Astrocyte (in vitro differentiated cells and primary cell): ENCODE measurements at places on chromosomes 5 and 9. TPM values are rescaled to one million over a fixed set of nuclear protein-coding genes. Genes with fewer than 3 reads are reported as not detected.
A peak's percentile ranks its signal among the peaks of the same experiment; 100 is the strongest.

- no peak overlapping the region for H3K27ac ChIP-seq
- H3K36me3 ChIP-seq, result no peaks in the 10 kb centered on the region
- no peak for DNase-seq
- H3K4me1 ChIP-seq, result no peaks in the 10 kb centered on the region
- H3K4me3 ChIP-seq, result no peak overlapping the region
These were observed 9.7 kb upstream of the LVRN start for GRCh38 chr5:115952588-115952987.

- no peaks in the 10 kb centered on the region for H3K36me3 ChIP-seq
- H3K4me3 ChIP-seq, result no peak overlapping the region
- H3K4me1 ChIP-seq, result no peaks in the 10 kb centered on the region
- no peak for DNase-seq
These were observed 9.8 kb upstream of the CYLC2 start for GRCh38 chr9:102985162-102985895.

DNA sequence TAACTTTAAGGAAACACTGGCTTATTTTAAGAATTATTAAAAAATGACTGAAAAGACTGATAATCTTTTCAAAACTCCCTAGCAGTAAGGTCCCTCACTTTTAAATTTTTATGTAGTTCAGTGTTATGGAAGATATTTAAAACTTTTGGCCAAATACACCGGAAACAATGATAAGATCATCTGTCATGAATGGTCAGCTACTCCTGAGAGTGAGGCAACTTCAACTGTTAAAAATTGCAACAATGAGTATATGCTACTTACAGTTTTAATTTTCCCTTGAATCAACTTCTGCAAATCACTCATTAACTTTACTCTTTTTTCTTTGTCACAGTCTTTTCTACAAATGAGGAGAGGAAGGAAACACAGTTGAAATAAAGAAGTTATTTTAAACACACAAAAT, 10.8 kb downstream of the PUM3 start:
- peaks cover 74% of the 10 kb centered on the region for H3K36me3 ChIP-seq
- DNase-seq, result no peak
- H3K27ac ChIP-seq, result no peak overlapping the region
- H3K27me3 ChIP-seq, result no peaks in the 10 kb centered on the region
- no peaks in the 10 kb centered on the region for H3K4me1 ChIP-seq

GRCh38 chr9:121281614-121282276, 13.8 kb downstream of the GSN start:
- H3K36me3 ChIP-seq, result no peaks in the 10 kb centered on the region
- no peak overlapping the region for H3K4me3 ChIP-seq
- H3K4me1 ChIP-seq, result peaks cover 71% of the 10 kb centered on the region
- no peaks in the 10 kb centered on the region for H3K27me3 ChIP-seq

DNA sequence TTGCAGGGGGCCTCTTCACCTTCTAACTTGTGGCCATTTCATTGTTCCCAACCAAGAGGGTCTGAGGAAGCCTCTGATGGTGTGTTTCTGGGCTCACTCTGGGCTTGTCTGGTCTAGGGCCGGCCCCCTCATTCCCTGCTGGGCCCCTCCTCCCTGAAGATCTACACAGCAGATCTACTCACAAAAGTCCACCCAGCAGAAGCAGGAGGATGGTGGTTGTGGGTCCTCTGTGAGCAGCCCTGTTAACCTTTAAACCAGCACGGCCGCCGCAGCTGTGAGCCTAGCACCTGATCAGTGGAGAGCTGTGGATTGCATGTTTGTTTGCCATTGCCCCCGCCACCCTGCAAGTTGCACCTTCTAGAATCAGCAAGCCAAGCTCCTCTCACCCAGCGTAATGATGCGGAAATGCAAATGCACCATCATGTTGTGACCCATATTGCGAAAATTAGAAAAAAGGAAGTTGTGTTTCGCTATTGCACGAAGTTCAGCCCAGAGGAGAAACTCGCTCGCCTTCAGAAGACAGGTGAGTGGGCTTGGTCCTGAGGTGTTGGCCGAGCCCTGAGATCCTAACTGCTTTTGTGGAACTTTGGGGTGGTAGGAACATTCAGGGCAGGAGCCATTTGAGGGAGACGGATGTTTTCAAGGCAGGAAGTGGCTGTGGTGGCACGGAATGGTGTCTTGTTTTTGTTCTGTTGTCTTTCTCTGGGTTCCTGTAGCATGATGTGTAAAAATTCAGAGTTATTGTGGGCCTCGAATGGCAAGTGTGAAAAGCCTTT, 16.7 kb downstream of the FGD3 start:
- no peak overlapping the region for H3K4me3 ChIP-seq
- no peaks in the 10 kb centered on the region for H3K27me3 ChIP-seq
- no peaks in the 10 kb centered on the region for H3K36me3 ChIP-seq
- H3K4me1 ChIP-seq, result no peaks in the 10 kb centered on the region

- H3K27ac ChIP-seq, result no peak overlapping the region
- H3K4me1 ChIP-seq, result no peaks in the 10 kb centered on the region
- no peaks in the 10 kb centered on the region for H3K27me3 ChIP-seq
- no peak for DNase-seq
- no peaks in the 10 kb centered on the region for H3K36me3 ChIP-seq
These were observed 31.7 kb downstream of the ZDHHC11 start for GRCh38 chr5:819078-819477.

DNA sequence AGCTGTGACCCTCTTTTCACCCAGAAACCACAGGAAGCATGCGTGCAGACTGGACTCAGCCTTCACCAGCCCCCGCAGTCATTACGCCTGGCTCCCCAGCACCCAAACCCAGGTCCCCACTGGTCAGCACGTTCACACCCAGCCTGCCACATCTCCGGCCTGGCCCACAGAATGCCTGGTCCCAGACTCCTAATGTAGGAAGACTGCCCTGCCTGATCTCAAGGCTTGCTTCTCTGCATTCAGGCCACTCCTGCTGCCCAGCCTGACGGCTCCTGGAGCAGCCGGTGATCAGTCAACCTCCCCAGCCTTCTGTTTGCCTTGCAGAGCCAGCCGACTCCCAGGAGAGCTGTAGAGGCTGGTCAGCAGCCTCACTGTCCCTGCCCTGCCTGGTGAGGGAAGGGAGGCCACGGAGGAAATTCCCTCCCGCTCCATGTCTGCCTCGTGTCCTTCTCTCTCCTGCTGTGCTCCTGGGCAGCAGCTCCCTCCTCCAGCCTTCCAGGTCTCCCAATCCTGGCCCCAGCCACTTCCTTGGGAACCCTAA, 25.4 kb downstream of the ADAMTS2 start:
- H3K4me1 ChIP-seq, result peaks cover 5% of the 10 kb centered on the region
- H3K4me3 ChIP-seq, result no peak overlapping the region
- peak; percentile 74 for DNase-seq
- peak overlapping the region; percentile 38 for H3K27ac ChIP-seq

Gene SPATA31D4
- total RNA-seq, result not detected in 2 replicates

GRCh38 chr5:158849219-158849791, 250.4 kb downstream of the EBF1 start:
- H3K4me3 ChIP-seq, result no peak overlapping the region
- no peak for DNase-seq
- no peak overlapping the region for H3K27ac ChIP-seq
- H3K4me1 ChIP-seq, result no peaks in the 10 kb centered on the region
- H3K27me3 ChIP-seq, result no peaks in the 10 kb centered on the region

- no peaks in the 10 kb centered on the region for H3K4me1 ChIP-seq
- peaks cover 52% of the 10 kb centered on the region for H3K27me3 ChIP-seq
- no peak for DNase-seq
- H3K27ac ChIP-seq, result no peak overlapping the region
- H3K4me3 ChIP-seq, result no peak overlapping the region
These were observed 34.7 kb downstream of the TRIP13 start for GRCh38 chr5:927172-928015.
